Neural progenitor cell (in vitro differentiated cells): ENCODE measurements at places on chromosomes 1 and 21. TPM values are rescaled to one million over a fixed set of nuclear protein-coding genes. Genes with fewer than 3 reads are reported as not detected.

The HPDL gene
- total RNA-seq, result 0.64 and 2.4 TPM in 2 replicates

The HPCA gene
- 1.0 TPM in 1 of 2 replicates, not detected in the other for total RNA-seq

The NECTIN4 gene
- 0.06 TPM in 1 of 2 replicates, not detected in the other for total RNA-seq

The GJA9 gene
- total RNA-seq, result not detected in 2 replicates

The BCL2L15 gene
- total RNA-seq, result 0.04 and 0.31 TPM in 2 replicates

The PLA2G2D gene
- total RNA-seq, result not detected in 2 replicates

The AADACL4 gene
- total RNA-seq, result not detected in 2 replicates

The UBIAD1 gene
- 11.0 and 17.7 TPM in 2 replicates for total RNA-seq

The C1orf185 gene
- total RNA-seq, result not detected in 2 replicates

The SPRR2G gene
- not detected in 2 replicates for total RNA-seq

The TFAP2E gene
- not detected in 2 replicates for total RNA-seq

The ESRRG gene
- total RNA-seq, result 2.1 and 3.0 TPM in 2 replicates

The S100A2 gene
- total RNA-seq, result not detected in 2 replicates

The SEMA4A gene
- total RNA-seq, result 0.69 and 1.8 TPM in 2 replicates

The KRTAP13-2 gene
- not detected in 2 replicates for total RNA-seq

The UBASH3A gene
- total RNA-seq, result not detected in 2 replicates

The LCE1F gene
- not detected in 2 replicates for total RNA-seq

The ASCL5 gene
- total RNA-seq, result not detected in 2 replicates

The SYTL1 gene
- 5.7 and 7.9 TPM in 2 replicates for total RNA-seq

The CNR2 gene
- total RNA-seq, result not detected in 2 replicates

The AMY1A gene
- total RNA-seq, result not detected in 2 replicates

The C1QA gene
- not detected in 2 replicates for total RNA-seq

The CELSR2 gene
- 11.1 and 26.5 TPM in 2 replicates for total RNA-seq

The ADORA1 gene
- total RNA-seq, result 1.1 and 3.2 TPM in 2 replicates

The KCNK1 gene
- total RNA-seq, result 0.11 and 0.31 TPM in 2 replicates

The LRRC53 gene
- total RNA-seq, result not detected in 2 replicates

The NR1I3 gene
- not detected in 2 replicates for total RNA-seq

The BEND5 gene
- 15.9 and 17.6 TPM in 2 replicates for total RNA-seq

The S100A3 gene
- total RNA-seq, result not detected in 2 replicates

The CTSK gene
- 3.9 and 6.7 TPM in 2 replicates for total RNA-seq

The GON4L gene
- 31.4 and 41.8 TPM in 2 replicates for total RNA-seq

The AGMAT gene
- 0.84 and 0.86 TPM in 2 replicates for total RNA-seq

The CHI3L1 gene
- total RNA-seq, result 0.95 and 1.7 TPM in 2 replicates

The RCC1 gene
- total RNA-seq, result 34.8 and 62.3 TPM in 2 replicates

The ICOSLG gene
- 0.22 and 0.25 TPM in 2 replicates for total RNA-seq

The MAP7D1 gene
- 35.0 and 81.1 TPM in 2 replicates for total RNA-seq

The KRTAP12-2 gene
- not detected in 2 replicates for total RNA-seq

The ANKRD35 gene
- total RNA-seq, result 1.1 and 1.9 TPM in 2 replicates

The BRINP3 gene
- 0.03 TPM in 1 of 2 replicates, not detected in the other for total RNA-seq

The MAP3K21 gene
- 4.2 and 5.4 TPM in 2 replicates for total RNA-seq

The NR5A2 gene
- 0.12 TPM in 1 of 2 replicates, not detected in the other for total RNA-seq

The PBX1 gene
- 75.0 and 91.1 TPM in 2 replicates for total RNA-seq
